ENCODE measurements at places on chromosomes 13 and 19.
A peak's percentile ranks its signal among the peaks of the same experiment; 100 is the strongest.

- DNase-seq = no peak
Measured at GRCh38 chr13:39025433-39025839, 12.5 kb downstream of the PROSER1 start.

- DNase-seq = no peak
Measured at GRCh38 chr13:24064371-24064770, 96.1 kb upstream of the SPATA13 start.

- no peak for DNase-seq
Measured at GRCh38 chr19:46270521-46271256, 26.2 kb upstream of the HIF3A start.

GRCh38 chr13:110124201-110124940 is 182.6 kb downstream of the COL4A1 start:
- no peak for DNase-seq

- DNase-seq = no peak
Measured at GRCh38 chr13:92225861-92226260, 827.4 kb downstream of the GPC5 start.

DNA sequence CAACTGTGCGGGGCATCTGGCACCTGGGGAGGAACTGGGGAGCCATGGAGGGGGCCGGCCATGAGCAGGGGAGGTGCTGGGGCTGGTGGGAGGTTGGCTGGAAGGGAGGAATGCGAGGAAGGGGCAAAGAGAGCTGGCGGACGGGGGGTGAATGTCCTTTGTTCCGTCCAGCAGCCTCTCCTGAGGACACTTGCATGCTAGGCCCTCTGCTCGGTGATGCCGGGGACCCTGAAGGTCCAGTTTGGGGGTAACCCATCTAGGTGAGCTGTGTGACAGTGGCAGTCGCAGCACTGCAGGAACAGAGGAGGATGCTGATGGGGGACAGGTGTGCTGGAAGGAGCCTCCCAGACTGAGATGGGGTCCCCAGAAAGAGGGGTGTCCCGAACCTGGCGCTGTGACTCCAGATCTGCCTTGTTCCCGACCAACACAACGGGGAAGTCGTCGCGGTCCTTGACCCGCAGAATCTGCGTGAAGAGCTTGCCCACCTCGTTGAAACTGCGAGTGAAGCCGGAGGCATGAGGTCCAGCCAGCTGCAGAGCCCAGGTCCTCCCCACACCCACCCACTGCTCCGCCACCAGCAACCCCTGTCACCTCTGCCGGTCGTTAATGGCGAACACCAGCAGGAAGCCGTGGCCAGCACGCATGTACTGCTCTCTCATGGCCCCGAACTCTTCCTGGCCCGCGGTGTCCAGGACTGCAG is 3.6 kb downstream of the RRAS start:
- no peak for DNase-seq

DNA sequence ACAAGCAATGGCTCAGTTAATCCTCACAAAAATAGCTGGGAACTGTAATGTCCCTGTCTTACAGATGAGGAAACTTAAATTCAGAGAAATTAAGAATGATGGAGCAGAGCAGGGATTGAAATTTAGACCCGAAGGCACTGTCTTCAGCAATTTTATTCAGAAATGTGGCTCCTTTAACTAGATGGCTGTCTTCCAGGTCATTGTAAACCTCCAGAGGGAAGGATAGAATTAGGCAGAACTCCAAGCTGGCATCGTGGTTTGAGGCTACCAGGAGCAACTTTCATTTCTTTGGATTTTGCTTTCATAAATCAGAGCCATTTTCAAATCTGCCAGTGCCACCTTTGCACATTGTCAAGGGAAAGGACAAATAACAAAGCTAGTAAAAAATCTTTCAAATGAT is 339.0 kb downstream of the DCT start:
- no peak for DNase-seq

- DNase-seq = no peak
Measured at GRCh38 chr13:45748941-45749759, 47.0 kb downstream of the CBY2 start.

- DNase-seq = peak; percentile 69
Measured at GRCh38 chr19:48152551-48152950, 17.6 kb downstream of the LIG1 start.

GRCh38 chr13:33519561-33520467 is 234.3 kb upstream of the STARD13 start:
- no peak for DNase-seq

DNA sequence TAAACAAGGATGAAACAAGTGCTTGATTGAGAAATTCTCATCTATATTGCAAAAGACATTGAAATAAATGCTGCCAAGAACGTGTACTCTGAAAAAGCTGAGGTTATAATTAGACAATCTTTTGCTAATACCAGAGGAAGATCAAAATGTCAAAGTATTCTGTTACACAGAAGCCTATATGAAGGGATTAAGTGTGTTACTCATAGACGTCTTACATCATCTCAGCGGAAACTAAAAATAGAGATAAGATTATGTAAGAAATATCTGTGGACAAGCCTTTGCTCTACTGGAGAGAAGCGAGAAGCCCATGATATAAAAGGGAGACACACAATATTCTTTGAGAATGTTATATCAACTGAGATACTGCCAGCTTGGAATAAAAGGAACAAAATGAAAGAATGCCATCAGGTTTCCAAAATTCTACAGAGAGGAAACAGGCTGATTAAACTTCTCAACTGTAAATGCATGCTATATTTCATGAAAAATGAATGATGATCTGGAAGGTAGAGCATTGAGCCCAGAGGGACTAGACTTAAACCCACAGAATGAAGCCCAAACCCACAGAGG is 699.0 kb downstream of the GPC5 start:
- DNase-seq = no peak

GRCh38 chr19:45637890-45638667 is 1.1 kb downstream of the EML2 start:
- DNase-seq = no peak

- DNase-seq = peak; percentile 19
Measured at GRCh38 chr13:75803164-75803611, 167.1 kb downstream of the LMO7 start.

- DNase-seq = peak; percentile 7
Measured at GRCh38 chr19:36686365-36687213, 823 bp upstream of the ZNF567 start.

- no peak for DNase-seq
Measured at GRCh38 chr19:32200312-32201038, 144.9 kb upstream of the ZNF507 start.

DNA sequence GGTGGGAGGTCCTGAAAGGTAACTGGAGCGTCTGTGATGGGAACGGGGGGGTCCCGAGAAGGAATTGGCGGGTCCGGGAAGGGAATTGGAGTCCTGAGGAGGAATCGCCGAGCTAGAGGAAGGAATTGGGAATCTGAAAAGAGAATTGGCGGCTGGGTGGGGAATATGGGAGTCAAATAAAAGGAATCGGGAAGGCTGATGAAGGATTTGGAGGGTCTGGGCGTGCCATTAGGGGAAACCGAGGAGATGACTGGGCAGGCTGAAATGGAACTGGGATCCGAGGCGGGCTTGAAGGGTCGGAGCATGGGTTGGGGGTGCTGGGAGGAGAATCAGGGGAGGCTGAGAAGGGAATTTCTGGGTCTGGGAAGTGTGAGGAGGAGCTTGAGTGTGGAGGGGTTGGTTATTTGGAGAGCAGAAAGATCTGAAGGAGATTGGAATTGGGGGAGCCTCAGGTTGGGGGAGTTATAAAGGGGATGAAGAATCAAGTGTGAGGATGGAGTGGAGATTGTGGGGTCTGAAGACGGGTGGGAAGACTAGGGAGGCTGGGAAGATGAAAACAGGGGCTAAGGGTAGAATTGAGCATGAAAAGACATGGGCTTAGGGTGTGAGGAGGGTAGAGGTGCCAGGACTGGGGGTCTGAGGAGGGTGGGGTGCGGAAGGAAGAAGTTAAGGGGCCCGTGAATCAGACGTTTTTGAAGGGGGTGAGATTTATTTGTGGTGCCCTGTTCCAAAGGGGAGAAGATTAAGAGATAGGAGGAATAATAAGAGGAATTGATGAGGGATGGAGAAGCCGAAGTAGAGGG is 718 bp downstream of the ACTN4 start:
- DNase-seq = no peak

DNA sequence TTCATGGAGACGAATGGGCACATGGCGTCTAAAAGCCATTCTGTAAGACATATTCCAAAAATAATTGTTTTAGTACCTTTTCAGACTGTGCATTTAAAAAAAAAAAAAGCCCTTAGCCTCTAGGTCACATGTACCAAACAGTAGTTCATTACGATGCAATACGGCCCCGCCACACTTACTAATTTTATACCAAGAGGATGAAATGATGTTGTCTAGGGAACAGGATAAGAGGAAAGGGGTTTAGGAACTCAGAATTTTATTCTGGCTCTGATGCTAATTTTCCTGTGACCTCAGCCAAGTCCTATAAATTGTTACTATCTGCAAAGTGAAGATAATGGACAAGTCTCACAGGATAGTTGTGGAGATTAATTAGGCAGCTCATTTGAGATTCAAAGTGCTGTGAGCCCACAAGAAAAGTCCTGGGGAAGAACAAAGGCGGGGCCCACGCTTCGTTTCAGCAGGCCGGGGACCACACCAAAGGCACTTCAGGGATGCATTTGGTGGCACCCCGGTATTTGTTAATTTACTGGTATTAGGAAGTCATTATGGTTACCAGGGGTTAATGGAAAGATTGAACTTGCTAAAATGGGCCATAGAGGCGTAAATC is 511.1 kb downstream of the IRS2 start:
- no peak for DNase-seq

DNA sequence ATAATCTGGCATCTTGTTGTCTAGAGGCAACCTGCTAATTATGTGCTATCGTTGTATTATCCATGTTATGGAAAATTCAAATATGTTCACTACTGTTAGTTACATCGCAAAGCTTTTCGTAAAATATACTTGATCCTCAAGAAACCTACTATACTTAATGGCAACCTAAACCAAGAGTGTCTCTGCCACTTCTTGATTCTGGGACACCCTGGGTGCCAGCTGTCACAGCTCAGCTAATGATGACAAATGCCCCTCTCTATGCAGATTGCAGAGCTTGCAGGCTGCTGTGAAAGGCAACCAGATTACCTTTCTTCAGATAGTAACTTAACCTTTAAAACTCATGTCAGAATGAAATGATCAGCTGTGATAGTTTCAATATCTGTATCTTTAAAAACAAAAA is 8.9 kb upstream of the MAB21L1 start:
- no peak for DNase-seq

GRCh38 chr13:50700664-50701305 is 142.7 kb downstream of the DLEU7 start:
- no peak for DNase-seq

GRCh38 chr19:31127134-31127967 is 221.9 kb downstream of the TSHZ3 start:
- DNase-seq = no peak

GRCh38 chr19:3274942-3275582 is 50.6 kb downstream of the CELF5 start:
- DNase-seq = peak; percentile 31

DNA sequence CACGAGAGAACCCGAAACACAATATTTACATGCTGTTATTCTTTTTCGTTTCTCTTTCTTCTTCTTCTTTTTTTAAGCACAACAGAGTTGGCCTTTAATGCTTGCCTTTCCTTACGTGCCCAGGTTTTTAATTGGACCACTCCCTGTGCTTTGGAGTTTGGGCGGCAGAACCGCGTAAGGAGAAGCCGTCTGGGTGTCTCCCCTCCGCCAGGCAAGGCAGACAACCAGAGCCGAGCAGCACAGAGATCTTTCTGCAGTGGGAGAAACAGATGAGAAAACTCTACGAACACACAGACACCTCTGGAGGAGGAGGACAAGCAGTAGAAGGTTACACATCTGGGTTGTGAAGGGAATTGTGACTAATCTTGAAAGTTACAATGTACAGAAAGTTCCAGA is 150.0 kb upstream of the UBL3 start:
- DNase-seq = no peak

- no peak for DNase-seq
Measured at GRCh38 chr19:47407417-47407774, 11.9 kb downstream of the MEIS3 start.

- DNase-seq = no peak
Measured at GRCh38 chr19:10044390-10044789, 31.1 kb downstream of the RDH8 start.

- DNase-seq = no peak
Measured at GRCh38 chr19:53275480-53275879, 8.0 kb upstream of the VN1R4 start.

DNA sequence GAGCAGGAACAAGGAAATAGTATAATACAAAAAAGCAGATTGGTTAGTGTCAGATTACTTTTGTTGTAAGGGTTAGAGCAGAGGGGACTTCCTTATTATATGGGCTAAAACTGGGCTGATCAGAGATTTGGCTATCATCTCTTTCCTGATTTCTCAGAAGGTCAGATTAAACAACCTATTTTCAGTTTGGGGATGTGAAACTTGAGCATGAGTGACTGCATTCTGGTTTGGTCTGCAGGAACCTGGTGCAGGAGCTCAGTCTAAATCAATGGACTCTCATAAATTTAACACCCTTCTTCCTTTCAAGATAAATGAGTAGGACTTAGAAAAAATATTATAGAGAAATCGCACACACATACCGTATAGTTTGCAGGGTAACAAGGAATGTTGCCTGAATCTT is 12.9 kb upstream of the RFXAP start:
- no peak for DNase-seq

- no peak for DNase-seq
Measured at GRCh38 chr19:41784312-41784711, 12.1 kb upstream of the CEACAM3 start.

- no peak for DNase-seq
Measured at GRCh38 chr13:30479154-30479882, 13.6 kb upstream of the HMGB1 start.

DNA sequence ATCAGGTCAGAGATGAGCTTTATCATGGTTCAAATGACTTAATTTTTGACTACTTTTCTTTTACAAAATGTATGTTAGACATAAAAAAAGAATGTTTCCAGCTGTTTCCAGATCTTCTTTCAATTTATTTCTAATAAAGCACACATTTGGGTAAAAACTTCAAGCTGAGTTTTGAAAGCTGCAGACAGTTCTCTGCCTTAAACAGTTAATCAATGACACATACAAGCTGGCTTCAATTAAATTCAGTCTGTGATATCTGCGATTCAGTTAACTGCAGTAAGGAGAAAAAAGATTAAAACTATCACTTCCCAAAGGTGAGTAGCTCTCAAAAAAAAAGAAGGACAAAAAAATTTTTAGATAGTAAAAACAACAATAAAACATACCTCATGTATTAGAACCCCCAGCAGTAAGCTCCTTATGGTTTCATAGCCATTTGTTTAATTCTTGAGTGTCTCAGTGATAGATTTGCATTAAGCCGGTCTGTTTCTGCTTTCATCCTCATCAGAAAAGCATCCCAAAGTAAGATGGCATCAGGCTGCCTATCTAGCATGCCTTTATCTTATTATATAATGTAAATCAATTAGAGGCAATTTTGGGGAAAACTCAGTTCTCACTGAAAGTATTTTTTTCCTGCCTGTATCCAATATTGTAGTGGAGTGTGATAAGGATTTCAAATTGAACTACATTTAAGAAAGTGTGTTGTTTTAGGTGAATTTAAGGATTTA is 81.8 kb upstream of the STARD13 start:
- no peak for DNase-seq
